ENCODE measurements at places on chromosomes 1 and 21.

DNA sequence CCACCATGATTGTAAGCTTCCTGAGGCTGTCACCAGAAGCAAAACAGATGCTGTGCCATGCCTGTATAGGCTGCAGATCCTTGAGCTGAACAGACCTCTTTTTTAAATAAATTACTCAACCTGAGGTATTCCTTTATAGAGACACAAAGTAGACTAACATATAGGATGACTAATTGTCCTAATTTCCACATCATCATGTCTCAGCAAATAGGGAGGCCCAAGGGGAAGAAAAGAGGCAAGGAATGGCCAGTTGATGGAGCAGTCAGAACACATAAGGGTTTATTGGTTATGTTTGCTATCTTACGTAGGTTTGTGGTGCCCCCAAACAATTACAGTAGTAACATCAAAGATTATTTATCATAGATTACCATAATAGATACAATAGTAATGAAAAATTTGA lies 126.2 kb downstream of the RASAL2 start:
- no peak for DNase-seq

DNA sequence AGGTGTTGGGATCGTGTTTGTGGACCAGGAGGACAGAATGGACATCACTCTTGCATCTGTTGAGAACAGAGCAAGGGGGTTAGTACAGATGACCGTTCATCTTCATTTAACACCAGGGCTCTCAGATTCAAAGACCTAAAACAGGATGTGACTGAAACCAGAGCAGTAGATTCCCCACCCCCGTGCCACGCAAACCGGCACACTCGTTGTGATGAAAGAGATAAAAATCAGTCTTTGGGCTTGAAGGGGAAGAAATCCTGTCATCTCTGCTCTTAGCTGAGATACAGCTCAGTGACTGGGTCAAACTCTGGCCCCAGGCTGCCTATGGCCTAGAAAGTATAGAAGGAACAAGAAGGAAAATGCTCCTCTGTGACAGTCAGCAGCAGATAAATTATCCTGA lies 146.2 kb upstream of the KRTAP19-8 start:
- DNase-seq, result peak; percentile 74

- no peak for DNase-seq
These were observed 8.1 kb downstream of the TACSTD2 start for GRCh38 chr1:58568911-58569310.

DNA sequence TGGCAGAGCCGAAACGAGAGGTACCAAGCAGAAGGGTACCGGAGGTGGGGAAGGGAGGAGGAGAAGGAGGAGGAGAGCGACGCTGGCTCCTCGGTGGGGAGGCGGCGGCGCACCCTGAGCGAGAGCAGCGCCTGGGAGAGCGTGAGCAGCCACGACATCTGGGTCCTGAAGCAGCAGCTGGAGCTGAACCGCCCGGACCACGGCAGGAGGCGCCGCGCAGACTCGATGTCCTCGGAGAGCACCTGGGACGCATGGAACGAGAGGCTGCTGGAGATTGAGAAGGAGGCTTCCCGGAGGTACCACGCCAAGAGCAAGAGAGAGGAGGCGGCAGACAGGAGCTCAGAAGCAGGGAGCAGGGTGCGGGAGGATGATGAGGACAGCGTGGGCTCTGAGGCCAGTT lies 32.4 kb downstream of the STYXL2 start:
- DNase-seq, result no peak

DNA sequence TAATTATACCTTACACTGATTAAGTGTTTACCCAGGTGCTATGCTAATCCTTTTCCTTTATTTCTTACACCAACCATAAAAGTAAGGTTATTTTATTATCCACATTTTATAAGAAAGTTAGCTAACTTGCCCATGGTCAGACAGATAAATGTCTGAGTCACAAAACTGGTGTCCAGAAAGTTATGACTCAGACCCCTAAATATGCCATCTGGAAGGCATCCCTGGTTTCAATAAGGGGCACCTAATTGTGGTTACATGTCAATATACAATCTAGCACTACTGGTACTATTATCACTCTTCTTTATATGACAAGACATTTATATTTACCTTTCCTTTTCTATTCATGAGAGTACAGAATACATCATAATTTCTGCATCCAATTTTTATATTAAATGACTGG lies 496.5 kb upstream of the ADGRL2 start:
- no peak for DNase-seq

GRCh38 chr1:152519851-152520250 lies 5.6 kb downstream of the CRCT1 start:
- peak; percentile 1 for DNase-seq

DNA sequence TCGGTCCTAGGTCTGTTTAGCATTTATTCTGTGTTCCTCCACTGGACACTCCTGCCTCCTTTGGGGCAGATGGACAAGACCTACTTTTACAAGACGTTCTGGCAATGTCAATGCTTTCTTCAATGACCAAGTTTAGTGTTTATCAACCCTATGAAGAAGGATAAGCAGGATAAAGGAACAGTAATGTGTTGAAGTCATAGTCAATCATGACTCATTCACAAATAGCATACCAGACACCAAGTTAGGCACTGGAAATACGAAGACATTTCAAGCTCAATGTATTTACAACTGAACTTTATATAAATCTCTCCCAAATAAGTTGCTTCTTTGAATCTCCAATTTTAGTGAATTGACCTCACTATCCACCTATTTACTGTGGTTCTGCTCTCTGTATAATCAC lies 4.8 kb upstream of the SLC35D1 start:
- no peak for DNase-seq

- DNase-seq, result no peak
These were observed 56.7 kb downstream of the PRDM2 start for GRCh38 chr1:13756557-13757315.

DNA sequence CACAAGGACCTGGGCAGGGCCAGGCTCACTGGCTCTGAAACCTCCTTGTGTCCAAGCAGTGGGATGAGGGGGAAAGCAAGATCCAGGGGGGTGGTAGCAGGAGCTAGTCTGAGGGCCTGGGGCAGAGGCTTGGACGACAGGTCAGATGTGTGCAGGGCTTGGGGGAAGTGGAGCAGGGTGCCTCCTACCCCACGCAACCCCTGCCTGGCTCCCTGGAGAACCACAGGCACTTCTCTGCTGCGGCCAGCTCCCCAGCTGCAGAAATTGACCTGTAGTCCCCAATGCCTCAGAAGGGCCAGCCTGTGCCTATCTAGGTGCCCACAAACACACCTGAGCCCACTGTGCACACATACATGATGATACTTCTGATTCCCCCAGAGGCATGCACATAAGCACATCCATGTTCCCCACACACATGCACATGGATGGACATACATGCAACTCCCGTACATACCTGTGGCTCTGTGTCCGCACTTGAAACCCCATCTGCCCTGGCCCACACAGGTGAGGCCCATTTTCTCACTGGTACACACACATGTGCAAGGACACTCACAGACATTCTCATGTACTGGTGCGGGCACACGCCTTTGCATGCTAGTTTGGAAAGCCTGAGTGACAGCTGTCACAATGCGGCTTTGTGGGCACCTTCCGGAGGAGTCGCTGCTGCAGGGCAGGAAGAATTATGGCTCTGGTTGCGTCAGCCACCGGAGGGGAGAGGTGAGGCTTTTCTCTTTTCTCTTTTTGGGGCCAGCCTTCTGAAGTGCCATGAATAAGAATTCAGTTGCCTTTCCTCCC lies 247.2 kb upstream of the CSF3R start:
- DNase-seq, result no peak

GRCh38 chr1:234239936-234240335 lies 133.3 kb upstream of the COA6 start:
- DNase-seq, result no peak

DNA sequence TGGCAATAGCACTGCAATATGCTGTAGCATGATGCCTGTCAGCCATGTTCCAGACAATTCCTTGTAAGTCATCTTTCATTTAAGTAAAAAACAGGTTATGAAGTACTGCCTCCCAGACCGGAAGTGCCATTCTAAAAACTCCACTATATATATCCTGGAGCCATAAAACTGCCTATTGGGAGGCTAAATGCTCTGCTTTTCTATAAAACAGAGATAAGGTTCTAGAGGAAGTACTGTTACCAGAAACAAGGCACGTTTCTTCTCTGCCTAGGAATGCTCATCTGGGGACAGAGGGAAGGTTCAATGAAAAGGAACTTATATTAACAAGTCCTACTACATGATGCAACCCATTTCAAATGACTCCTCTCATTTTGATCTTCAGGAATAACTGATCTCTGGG lies 66.8 kb downstream of the GPR137B start:
- no peak for DNase-seq

DNA sequence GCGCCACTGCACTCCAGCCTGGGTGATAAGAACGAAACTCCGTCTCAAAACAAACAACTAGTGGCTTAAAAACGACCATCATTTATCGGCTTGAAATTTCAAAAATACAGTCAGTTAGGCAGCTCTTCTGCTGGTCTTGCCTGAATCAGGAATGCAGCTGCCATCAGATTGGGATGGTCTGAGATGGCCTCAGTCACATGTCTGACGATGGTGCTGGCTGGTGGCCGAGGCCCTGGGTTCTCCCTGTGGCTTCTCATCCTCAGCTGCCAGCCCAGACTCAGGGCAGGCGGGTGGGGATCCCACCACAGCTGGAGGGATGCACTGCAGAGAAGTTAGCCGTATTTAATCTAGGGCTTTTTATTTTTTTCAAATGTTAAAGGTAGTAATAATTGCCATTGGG lies 31.3 kb downstream of the IL6R start:
- no peak for DNase-seq

GRCh38 chr1:228212415-228212965 lies 4.6 kb downstream of the OBSCN start:
- no peak for DNase-seq

- DNase-seq, result no peak
These were observed 20.5 kb upstream of the NRDC start for GRCh38 chr1:51899022-51899421.

Measured in CD4-positive, alpha-beta T cell treated with Interleukin-17A for 1 hour (primary cell).